ENCODE measurements at places on chromosomes 16 and 17. TPM values are rescaled to one million over a fixed set of nuclear protein-coding genes. Genes with fewer than 3 reads are reported as not detected.

GRCh38 chr16:30750876-30751465, 2.7 kb downstream of the PHKG2 start:
- peaks cover 20% of the 10 kb centered on the region for H3K36me3 ChIP-seq
- no peak overlapping the region for H3K4me3 ChIP-seq
- no peak for DNase-seq
- H3K27ac ChIP-seq = no peak overlapping the region
- H3K4me1 ChIP-seq = peaks cover 7% of the 10 kb centered on the region

DNA sequence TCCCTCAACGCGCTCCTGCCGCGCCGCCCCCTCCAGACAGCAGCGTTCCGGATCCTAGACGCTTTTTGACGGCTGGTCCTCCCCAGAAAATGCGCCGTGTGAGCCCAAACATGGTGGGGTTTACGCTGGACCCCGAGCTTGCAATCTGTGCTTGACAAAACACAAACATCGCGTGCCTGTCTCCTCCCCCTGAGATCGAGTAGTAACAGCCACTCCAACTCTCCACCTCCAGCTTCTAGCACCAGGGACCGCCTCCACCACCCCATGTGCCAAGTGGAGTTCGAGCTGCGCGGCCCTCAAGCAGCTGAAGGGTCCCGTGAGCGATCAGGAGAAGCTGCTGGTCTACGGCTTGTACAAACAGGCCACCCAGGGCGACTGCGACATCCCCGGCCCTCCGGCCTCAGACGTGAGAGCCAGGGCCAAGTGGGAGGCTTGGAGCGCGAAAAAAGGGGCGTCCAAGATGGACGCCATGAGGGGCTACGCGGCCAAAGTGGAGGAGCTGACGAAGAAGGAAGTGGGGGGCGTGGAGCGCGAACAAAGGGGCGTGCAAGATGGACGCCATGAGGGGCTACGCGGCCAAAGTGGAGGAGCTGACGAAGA, 656 bp upstream of the GEMIN4 start:
- DNase-seq = peak; percentile 68
- H3K4me3 ChIP-seq = peak overlapping the region; percentile 78
- H3K36me3 ChIP-seq = peaks cover 3% of the 10 kb centered on the region
- H3K27me3 ChIP-seq = no peaks in the 10 kb centered on the region
- H3K4me1 ChIP-seq = peaks cover 4% of the 10 kb centered on the region

The TM4SF5 gene
- total RNA-seq = not detected

The SLC16A11 gene
- under 0.01 TPM for total RNA-seq

The PPP1R1B gene
- 0.26 TPM for total RNA-seq

Measured in fibroblast of lung (primary cell).